Lung (tissue), 17 donors: ENCODE measurements at places on chromosomes 3 and 15. TPM values are rescaled to one million over a fixed set of nuclear protein-coding genes. Genes with fewer than 3 reads are reported as not detected.

DNA sequence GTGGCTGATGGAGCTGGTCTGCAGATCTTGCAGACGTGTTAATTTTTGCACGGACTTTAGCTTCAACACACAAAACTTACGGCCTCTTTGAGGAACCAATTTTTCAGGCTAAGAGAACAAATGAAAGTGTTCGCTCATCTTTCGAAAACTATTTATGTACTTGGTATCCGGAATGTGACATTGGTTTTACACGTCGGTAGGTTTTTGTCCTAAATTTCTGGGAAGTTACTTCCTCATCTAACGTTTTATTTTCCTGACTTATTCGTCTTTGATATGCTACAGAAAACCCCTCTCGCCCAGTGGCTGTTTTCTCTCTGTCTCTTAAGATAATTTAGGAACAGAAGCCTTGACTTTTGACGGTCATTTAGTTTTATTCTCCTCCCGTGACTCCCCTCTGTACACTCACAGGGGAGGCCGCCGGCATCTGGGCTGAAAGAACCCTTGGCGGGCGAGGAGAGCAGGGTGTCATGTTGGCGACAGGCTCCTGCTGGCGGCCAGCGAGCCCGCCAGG lies 834 bp upstream of the GREM1 start:
- no peak for DNase-seq

- no peak for DNase-seq
Measured at GRCh38 chr3:8853081-8853480, 83.7 kb upstream of the OXTR start.

DNA sequence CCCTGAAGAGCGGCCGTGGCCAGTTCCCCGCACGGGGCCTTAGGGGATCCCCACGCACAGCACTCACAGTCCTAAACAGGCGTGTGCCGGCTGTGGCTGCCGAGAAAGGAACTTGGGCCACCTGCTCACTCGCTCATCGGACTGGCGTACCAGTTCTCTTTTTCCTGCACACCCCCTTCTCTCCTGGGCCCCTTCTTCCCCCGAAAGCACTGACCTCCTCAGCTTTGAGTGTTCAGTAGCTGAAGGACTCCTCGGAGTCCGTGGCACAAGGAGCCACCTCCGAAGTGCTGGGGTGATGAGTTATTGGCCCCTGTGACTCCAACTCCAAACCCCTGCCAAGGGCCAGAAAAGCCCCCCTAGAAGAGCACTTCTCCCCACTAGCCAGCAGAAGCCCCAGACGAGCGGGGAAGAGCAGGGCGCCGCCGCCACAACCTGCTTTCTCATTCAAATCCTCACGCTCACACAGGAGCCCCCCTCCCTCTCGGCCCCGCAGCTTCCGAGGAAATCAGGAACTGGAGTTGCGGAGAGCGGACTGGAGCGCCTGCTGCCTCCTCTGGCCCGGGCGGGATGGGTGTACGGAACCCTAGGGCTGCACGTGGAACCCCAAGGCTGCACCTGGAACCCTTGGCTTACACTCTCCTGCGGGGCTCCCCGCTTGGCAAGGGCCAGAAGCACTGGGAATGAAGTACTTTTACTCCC lies at the start of gene PLCH1:
Gene PLCH1, minus strand, starts transcription at position 446 of the 699 bp plus-strand sequence. CDS start 40,847 bp downstream, outside the sequence.
- DNase-seq, result peak; percentile 72

LYZL4 gene
- not detected for total RNA-seq

- DNase-seq, result no peak
Measured at GRCh38 chr3:13092621-13093617, 19.7 kb upstream of the IQSEC1 start.

DNA sequence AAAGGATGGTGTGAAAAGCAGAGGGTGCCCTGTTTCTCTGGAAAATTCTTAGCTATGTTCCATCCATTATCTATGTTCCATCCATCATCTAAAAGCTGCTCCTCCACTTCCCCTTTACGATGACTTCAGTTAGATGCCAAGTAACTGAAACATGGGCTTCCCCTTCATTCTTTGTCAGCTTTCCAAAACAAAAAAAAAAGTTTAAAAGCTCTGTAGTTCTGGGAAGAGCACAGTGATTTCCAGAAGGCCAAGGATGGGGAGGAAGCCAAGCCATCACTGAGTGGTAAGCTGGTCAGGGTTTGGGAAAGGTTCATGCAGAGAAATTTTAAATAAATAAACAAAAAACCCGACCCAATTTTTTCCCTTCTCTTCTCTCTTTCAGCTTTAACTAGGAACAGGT lies 111.5 kb downstream of the CFAP44 start:
- peak; percentile 4 for DNase-seq

CELSR3 gene
- 1.7 TPM for total RNA-seq

DNA sequence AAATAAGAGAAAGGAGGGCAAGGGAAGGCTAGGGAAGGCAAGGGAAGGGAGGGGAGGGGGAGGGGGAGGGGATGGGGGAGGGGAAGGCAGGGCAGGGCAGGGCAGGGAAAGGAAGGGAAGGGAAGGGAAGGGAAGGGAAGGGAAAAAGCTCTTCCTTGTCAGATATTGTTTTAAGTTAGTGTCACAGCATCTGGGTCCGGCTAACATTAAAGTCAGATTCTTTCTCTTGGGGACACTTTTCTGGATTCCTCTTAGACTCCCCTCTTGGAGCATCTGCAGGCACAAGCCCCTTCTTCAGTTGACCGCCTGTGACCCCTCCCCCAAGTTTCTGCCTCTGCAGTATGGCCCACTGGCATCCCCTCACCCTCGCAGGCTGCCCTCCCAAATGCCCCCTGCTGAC lies 26.0 kb downstream of the BFSP2 start:
- DNase-seq, result no peak
